ENCODE measurements at places on chromosomes 5 and 9.

GRCh38 chr5:9439531-9440292, 106.2 kb downstream of the SEMA5A start:
- no peak for DNase-seq

GRCh38 chr5:136016945-136017530, 11.8 kb upstream of the TGFBI start:
- DNase-seq: no peak

DNA sequence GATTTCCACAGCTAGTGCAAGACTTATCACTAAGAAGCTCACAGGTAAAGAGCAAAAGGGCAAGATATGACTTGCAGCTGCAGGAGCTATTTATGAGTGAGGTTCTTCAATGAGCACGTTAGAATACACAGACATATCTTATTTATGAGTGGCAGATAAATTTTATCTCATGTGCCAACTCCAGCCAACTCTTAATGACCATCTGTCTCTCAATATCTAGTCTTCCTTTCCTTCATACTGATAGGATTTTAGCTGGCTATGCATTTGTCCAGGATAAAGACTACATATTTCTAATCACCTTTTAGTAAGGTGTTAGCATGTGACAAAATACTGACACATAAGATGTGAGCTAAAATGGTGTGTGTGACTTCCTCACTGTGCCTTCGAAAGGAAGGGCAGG, 304.5 kb downstream of the TRPM3 start:
- no peak for DNase-seq

GRCh38 chr5:35319333-35320002, 89.2 kb upstream of the PRLR start:
- DNase-seq: no peak
